ENCODE measurements at places on chromosomes 5 and 9.

- no peak for DNase-seq
Measured at GRCh38 chr5:133257977-133258376, 206.2 kb downstream of the HSPA4 start.

DNA sequence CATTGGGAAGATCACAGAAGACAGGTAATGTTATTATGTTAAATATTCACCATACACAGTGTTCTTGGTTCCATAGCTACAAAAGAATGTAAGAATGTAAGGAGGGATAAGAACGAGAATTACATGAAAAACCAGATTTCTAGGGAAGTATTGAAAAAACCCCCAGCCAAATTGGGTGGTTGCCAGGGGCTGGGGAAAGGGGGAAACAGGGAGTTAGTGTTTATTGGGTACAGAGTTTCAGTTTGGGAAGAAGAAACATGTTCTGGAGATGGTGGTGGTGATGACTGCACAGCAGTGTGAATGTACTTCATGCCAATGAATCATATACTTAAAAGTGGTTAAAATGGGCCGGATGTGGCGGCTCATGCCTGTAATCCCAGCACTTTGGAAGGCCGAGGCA lies 40.3 kb downstream of the GLRX start:
- DNase-seq = no peak

GRCh38 chr9:76441551-76442322 lies 17.2 kb upstream of the GCNT1 start:
- no peak for DNase-seq

DNA sequence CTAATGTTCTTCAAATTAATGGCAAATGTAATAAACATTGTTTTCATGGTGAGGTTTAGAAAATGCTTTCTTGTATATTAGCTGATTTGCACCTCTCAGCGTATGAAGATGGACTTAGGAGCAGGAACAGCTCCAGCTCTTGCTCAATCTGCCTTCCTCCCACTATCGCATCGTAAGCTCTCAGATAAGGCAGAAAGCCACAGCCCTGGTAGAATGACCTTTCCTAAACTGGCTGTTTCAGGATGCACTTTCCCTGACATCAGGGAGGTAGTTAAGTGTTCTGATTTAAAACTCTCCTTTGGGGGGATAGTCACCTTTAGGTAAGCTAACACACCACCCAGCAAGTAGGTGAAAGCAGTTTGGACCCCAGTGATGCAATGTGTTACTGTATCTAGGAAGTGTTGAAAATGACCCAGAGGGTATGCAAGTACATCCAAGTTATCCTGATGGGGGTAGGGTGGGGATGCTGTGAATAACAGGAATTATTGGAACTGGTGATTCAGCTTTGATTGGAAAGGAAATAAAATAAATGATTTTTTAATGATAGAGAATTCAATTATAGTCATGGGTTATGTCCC lies 72.3 kb downstream of the LMNB1 start:
- DNase-seq = no peak

GRCh38 chr5:177295924-177296323 lies 7.6 kb downstream of the RAB24 start:
- DNase-seq = no peak

DNA sequence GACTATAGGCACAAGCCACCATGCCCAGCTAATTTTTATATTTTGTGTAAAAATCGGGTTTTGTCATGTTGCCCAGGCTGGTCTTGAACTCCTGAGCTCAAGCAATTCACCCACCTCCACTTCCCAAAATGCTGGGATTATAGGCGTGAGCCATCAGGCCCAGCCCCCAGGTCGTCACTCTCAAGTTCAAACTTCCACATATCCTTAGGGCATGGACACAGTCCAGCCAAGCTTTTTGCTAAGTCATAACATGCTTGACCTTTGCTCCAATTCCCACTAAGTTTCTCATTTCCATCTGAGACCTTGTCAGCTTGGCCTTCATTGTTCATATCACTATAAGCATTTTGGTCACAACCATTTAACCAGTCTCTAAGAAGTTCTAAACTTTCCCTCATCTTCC lies 43.9 kb upstream of the ARAP3 start:
- no peak for DNase-seq

DNA sequence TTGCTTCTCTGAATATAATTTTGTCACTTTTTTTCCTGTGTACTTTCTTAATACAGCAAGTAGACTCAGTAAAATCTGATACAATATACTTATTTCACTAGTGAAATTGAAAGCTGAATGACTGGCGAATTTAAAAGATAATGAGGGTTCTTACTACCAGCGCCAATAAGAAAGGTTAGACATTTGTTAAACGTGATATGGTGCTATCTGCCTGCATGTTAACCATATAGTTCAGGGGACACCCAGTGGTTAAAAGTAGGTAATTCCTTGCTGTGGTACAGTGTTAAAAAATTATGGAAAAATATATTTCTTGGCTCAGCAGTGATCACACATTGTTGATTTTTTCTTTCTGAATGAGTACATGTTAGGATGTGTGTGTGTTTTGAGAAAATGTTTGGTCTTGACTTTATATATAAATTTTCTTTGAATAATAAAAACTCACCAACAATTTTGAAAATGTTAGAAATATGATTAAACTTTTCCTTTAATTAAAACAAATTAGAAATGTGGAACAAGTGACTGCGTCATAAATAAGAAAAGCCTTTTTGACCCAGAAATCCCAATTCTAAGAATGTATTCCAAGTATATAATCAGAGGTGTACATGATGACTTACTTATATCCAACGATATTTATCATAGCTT lies 25.8 kb downstream of the CAST start:
- DNase-seq = peak; percentile 46

DNA sequence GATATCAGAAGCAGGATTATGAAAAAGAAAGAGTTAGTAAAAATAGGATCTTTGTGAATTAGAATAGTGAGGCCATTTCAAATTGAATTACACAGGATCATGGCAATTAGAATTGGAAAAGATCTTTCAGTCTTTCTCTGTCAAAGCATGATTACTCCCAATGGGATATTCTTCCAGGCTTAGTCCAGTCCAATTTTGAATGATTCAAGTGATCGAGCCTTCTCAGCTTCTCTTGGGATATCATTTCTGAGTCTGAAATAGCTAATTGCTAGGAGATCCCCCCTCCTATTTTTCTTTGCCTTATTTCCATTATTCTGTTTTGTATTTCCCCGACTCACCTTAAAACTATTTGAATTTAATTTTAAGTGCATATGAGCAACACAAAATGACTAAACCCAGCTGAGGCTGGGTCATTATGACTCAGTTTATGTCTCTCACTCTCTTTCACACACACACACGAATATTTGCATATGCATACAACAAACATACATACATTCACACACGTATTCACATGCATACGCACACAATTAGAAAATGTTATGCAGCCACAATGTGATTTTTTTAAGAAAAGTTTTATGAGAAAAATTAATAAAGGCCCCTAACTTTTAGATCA lies 34.8 kb upstream of the EFNA5 start:
- DNase-seq = no peak

DNA sequence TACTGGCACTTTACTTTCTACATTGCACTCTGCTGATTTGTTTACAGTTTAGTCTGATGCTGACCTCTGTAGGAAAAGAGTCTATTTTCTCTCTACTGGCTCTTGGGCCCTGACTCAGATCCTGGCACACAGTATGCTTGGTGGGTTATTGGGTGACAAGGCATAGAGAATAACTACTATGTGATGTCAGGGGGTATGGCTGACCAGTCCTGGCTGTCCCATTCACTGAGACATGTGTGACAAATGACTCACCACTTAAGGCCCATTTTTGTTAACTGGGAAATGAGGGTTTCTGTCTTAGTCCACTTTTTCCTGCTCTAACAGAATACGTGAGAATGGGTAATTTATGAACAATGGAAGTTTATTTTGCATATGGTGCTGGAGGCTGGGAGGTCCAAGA lies 66.4 kb downstream of the DAPK1 start:
- no peak for DNase-seq

GRCh38 chr9:16175461-16175860 lies 622.6 kb downstream of the CCDC171 start:
- DNase-seq = no peak

DNA sequence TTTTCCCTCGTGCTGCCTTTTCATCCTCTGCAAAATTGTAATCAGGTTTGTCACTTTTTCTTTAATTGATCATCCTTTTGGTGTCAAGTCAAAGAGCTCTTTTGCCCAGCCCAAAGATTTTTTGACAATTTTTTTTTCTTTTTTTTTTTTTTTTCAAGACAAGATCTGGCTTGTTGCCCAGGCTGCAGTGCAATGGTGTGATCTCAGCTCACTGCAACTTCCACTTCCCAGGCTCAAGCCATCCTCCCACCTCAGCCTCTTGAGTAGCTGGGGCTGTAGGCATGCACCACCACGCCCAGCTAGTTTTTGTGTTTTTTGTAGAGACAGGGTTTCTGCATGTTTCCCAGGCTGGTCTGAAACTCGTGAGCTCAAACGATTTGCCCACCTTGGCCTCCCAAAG lies 36.7 kb downstream of the CDK7 start:
- DNase-seq = no peak

- no peak for DNase-seq
Measured at GRCh38 chr5:81151546-81151945, 81.6 kb upstream of the CKMT2 start.

GRCh38 chr5:14038341-14038959 lies 94.0 kb upstream of the DNAH5 start:
- no peak for DNase-seq

DNA sequence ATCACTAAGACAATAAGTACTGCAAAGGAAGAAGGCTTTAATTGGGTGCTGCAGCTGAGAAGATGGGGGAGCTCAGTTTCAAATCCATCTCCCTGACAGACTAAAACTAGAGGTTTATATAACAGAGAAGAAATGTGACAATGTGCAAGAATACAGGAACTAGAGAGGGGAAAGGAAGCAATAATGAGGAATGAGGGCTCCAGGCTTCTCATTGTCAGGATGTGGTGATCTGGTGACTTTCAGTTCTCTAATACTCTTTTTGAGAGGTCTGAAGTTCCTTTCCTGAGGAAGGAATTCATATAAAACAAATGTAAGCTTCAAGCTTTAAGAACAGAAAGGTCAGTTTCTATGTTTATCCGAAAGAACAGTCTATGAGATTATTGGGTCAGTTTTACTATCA lies 42.5 kb upstream of the SPATA31E1 start:
- no peak for DNase-seq

- peak; percentile 81 for DNase-seq
Measured at GRCh38 chr5:140244525-140245025, 58.3 kb downstream of the PFDN1 start.

DNA sequence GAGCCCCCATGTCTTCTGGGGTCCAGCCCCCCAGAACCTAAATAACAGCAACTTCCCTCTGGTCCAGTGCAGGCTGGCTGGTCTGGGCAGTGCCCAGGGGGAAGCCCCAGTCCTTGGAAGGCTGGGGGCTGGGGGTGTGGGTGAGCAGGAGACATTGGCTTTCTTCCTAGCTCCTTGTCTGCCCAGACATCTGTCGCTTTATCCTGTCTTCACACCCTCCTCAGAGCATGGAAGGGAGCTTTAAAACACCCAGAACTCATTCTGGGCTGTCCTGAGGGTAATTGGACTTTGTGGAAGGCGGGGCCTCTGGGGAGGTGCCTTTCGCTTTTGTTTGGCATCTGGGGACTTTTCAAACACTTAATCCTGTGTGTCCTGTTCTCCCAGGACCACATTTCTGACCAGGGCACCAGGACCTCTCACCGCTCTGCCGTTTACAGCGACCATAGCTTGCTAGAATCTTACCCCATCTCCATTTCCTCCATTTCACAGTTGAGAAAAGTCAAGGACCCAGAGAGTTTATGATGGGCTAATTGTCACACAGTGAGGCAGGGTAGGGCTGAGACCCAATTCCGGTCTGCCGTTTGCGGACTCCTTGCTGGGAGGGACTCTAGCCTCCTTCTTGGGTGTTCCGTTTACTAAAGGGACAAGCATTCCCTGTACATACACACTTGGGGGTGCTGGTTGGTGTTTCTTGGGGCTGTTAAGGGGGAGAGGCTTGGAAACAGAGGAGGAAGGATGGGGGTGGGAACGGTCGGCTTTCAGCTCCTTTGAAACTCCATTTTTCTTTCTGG lies 1.1 kb downstream of the GSN start:
- no peak for DNase-seq

DNA sequence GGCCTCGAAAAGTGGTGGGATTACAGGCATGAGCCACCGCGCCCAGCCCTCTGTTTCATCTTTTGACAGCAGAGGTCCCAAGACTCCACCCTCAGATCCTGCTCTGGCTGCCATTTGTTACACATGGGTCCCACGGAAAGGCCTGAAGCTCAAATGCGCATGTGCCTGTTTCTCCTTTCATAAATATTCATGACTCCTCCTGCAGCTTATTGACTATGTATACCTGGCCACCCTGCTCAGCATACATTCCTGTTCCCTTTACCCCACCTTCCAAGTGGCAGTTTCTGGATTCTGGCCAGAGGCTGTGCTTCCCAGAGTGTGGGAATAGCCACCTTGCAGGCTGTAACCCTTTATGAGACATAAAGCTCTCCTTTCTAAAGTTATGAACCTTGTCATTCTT lies 46.5 kb downstream of the AUH start:
- DNase-seq = no peak

- DNase-seq = no peak
Measured at GRCh38 chr9:14565352-14566016, 127.7 kb downstream of the ZDHHC21 start.

DNA sequence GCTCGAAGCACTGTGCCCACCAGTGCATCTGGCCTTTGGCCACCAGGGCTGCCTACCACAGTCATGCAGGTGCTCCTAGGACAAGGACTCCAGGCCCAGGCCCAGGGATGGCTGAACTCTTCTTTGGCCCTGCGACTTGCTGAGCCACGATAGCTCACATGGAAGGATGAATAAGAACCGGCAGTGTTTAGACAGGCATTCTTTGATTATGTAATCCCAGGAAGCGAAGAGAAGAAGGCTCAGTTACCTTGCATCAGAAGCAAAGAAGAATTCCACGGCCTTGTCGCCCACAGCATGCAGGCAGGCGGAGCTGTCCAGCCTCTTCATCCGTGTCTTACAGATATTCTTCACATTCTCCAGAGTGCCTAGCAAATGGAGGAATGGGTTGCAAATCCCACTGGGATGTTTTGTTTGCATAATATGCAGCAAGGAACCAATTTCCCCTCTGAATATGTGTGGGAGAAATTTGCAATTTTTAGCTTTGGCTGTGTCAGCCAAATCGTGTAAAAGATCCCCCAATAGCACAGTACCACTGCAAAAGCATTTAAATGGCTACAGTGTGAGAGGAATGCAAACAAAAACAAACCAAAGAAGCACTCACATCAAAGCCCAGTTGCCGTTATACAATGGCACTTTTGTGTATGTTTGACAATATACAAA lies 29.1 kb downstream of the GFPT2 start:
- no peak for DNase-seq

DNA sequence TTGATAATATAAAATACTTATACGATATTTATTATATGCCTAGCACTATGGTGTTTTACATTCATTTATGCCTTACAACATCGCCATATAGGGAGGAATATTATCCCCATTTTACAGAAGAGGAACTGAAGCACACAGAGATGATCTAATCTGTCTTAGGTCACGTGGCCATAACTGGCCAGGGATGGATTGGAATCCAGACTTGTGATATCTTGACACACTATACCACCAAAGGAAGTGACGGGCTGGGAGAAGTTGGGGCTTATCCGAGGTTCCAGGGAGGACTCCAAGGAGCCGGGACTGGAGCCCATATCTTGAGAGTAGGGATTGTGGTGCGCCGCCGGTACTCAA lies 129.8 kb downstream of the TMEM174 start:
- no peak for DNase-seq

Measured in CD4-positive, alpha-beta T cell treated with Interleukin-10 for 1 hour (primary cell).